ENCODE measurements at places on chromosomes 5 and 9.

- DNase-seq, result no peak
Measured at GRCh38 chr5:14444161-14444560, 137.4 kb upstream of the OTULINL start.

DNA sequence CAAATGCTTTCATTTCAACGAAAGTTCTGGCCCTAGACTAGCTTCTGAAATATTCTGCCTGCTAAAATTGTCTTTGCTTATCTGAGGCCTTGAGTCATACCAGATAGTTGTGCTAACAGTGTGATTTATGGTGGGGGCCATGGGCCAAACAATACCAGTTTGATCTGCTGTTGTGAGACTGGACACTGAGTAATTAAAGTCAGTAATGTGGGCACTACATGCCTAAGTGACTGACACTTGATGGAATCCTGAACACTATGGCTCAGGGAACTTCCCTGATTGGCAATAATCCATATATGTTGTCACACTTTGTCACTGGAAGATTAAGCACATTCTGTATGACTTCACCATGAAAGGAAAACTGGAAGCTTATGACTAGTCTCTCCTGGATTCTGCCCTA, 127.6 kb upstream of the CYLC2 start:
- no peak for DNase-seq

- no peak for DNase-seq
Measured at GRCh38 chr9:79279356-79279755, 292.4 kb upstream of the TLE4 start.

GRCh38 chr9:114181607-114182409, 26.5 kb downstream of the COL27A1 start:
- no peak for DNase-seq

- DNase-seq, result no peak
Measured at GRCh38 chr5:151890299-151890698, 34.4 kb downstream of the GLRA1 start.

All from activated CD8-positive, alpha-beta memory T cell treated with anti-CD3 and anti-CD28 coated beads for 48 hours (primary cell).